ENCODE measurements at places on chromosomes 6 and 20.

GRCh38 chr6:65798280-65799014 is 91.4 kb upstream of the EYS start:
- DNase-seq = no peak

DNA sequence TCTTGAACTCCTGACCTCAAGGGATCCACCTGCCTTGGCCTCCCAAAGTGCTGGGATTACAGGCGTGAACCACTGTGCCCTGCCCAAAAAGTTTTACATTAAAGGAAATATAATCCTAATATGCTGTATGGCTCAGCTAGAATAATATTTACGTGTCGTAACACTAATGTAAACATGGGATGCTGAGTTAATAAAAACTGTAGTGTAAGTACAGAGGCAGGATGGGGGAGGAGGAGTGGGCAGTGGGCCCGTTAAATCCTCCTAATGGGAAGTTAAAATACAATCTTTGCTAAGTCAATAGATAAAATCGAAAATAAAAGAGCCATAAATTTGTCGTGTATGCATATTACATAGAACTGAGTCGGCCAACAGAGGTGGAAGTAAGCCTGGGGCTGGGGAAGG is 12.1 kb upstream of the IP6K3 start:
- no peak for DNase-seq

DNA sequence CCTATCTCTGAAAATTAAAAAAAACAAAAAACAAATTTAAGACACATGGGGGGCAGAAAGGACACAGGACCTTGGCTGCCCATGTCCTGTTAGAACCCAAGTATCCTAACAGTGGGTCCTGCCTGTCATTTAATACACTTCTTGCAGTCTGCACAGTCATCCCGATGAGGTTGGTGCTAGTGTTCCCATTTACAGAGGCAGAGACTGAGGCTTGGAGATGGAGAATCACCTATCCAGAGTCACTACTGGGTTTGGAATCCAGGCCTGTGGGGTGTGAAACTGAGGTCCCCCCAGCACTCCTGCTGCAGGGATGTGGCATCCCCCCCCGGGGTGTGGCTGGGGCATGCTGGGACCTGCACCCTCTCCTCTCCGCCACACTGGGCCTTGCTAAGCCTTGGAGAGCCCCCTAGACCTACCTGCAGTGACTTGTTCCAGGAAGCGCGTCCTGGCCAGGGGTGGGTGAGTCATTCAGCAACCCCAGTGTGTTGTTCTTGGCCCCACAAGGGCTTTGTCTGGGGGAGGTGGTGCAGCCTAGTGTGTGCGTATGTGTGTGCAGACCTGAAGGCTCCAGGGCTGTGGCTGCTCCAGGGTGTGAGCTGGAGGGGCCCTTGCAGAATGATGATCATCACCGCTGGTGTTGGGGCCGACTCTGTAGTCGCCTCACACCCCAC is 49.7 kb downstream of the BCAS4 start:
- peak; percentile 54 for DNase-seq

GRCh38 chr20:61043681-61044080 is 208.4 kb upstream of the CDH4 start:
- no peak for DNase-seq

GRCh38 chr6:131130554-131130940 is 4.7 kb upstream of the AKAP7 start:
- no peak for DNase-seq

Data from GM23248 (cell line).